ENCODE measurements at places on chromosomes 4 and X.

DNA sequence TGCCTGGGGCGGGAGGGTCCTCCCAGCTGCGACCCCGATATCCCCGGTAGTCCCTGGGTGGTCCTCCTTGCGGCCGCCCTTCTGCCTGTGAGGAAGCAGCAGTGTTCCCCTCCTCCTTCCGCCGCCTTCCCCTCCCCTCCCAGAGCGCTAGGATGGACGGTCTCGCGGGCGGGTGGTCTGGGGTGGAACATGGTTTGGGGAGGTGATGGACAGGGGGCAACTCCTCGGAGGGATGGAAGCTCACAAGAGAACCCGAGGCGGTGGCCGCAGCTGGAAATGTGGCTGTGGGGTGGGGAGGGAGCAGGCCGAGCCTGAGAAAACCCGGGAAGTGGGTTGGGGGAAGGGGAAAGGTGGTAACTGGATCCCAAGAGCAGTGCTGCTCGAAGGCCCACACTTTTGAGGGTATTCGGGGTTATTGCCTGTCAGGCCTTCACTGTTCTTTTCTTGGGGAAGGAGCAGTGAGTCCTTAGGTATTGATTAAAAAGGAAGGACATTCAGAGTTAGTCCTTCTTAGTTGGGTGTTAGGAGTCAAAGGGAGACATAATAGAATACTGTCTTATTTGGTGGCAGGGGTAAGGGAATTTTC is 581 bp downstream of the UBE2K start:
- peak; percentile 28 for DNase-seq

DNA sequence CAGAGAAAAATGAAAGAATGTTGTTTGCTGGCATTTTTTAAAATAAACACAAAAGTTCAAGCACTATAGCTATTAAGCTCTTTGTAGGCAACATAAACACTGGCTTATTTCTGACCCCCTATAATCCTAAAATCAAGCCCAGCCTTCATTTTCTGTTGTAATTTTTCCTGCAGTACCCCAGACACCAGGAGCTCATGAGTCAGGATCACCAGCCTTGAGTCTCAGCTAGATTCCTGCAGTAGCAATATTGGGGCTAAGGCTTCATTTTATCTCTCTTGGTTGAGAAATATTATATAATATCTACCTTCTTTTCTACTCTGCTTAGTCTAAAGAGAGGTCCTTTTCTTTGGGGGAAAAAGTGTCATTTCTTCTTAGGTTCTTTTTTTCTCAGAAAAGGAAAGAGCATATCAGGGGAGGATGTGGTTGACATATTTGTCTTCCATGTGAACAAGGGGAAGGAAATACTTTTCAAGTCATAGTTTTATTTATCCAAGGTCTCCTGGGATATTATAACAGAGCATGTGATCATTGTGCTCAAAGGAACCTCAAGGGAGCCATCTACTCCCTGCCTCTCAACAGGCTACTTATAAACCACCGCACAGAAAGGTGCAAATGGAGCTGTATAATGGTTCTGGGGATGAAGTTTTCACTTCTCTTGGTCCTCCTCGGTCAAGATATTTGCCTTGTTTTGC is 678.3 kb upstream of the NR3C2 start:
- DNase-seq, result no peak

- no peak for DNase-seq
These were observed 197.3 kb upstream of the LNX1 start for GRCh38 chr4:53788621-53789020.

DNA sequence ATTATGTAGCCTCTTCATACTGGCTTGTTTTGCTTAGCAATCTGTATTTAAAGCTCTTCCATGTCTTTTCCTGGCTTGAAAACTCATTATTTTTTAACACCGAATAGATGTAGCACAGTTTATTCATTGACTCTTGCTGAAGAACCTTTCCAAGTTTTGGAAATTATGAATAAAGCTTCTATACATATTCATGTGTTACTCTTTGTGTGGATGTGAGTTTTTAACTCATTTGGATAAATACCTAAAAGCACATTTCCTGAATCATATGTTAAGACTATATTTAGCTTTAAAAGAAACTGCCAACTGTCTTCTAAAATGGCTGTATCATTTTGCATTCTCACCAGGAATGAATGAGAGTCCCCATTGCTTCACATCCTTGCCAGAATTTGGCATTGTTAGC is 2061.7 kb upstream of the AGA start:
- DNase-seq, result no peak

- DNase-seq, result no peak
These were observed 98.3 kb upstream of the ANKRD50 start for GRCh38 chr4:124810827-124811226.

- DNase-seq, result no peak
These were observed 131.9 kb upstream of the USP9X start for GRCh38 chrX:40953369-40953768.

DNA sequence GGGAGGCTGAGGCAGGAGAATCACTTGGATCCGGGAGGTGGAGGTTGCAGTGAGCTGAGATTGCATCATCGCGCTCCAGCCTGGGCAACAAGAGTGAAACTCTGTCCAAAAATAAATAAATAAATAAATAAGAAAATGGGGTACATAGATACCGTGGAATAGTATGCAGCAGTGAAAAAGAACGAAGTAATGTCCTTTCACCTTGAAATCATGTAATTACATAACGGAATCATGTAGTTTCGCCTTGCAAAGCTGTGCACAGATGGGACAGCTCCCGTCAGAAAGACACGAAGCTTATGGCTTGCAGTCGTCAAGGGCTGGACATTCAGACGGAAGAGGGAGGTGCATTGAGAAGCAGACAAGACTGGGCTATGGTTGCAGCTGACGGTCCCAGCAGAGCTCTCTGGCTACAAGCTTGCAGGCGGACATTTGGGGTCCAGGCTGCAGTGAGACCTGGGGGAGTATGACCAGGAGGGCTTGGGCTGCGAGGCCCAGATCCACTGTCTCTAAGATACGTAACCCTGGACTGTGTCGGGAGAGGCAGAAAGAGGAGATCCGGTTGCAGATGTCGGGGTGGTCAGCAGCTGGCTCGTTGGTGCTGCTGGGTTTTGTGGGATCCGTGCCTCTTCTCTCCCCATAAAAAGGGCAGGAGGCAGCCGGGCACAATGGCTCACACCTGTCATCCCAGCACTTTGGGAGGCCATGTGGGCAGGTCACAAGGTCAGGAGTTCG is 6.2 kb upstream of the P2RY8 start:
- no peak for DNase-seq

DNA sequence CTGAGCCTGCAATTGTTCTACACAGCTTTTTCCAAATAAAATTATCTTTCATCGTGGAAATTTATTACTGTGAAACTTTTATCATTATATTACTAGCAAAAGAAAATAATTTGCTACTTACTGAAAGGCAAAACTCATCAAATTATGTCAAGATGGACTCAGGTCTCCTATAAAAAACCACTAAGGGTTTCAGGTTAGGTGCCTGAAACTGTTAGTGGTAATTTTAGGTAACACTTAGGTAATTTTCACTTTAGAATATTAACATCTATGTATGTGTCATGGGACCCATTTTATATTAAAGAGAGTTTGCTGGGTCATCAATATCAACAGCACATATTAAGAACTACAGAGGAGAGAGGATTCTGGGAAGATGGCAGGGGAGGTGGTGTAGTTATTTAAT is 651.5 kb downstream of the CENPC start:
- DNase-seq, result no peak

DNA sequence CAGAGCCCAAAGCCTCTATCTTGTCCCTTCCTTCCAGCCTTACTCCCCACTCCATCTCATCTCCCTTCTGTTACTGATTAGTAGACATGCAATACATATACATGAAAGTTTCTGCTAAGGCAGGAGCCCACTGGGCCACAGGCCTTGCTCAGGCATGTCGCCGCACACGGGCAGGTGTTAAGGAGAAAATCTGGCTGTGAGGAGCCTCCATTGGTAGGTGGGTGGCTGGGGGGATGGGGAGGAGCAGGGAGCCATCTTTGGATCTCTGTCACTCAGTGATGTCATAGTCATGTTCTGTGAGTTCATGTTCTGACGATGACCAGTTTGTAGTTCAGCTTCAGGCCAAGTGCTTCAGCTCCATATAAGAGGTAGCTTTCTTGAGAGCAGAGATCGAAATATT is 2.9 kb upstream of the HMGB3 start:
- no peak for DNase-seq

DNA sequence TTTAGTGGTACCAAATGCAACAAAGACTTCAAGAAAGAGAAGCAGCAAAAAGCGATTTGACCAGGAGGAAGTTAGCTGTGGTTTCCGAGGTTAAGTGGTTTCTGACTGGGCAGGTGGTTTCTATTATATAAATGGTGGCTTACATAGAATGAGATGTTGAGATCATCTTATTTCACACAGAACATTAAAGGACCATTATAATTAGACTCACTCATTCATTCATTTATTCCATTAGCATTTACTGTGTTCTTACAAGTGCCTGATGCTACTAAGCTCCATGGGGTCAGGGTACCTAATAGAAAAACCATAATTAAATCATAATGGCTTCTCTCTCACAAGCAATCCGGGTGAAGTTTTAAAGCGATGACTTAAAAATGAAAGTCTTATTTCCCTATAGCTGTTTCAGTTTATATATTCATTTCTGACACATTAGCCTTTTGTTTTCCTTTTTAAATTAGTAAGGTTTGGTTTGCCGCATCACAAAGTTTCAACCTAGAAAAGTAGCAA is 10.6 kb downstream of the TSPAN6 start:
- no peak for DNase-seq

GRCh38 chr4:185211035-185211434 is 1.6 kb downstream of the SNX25 start:
- no peak for DNase-seq

DNA sequence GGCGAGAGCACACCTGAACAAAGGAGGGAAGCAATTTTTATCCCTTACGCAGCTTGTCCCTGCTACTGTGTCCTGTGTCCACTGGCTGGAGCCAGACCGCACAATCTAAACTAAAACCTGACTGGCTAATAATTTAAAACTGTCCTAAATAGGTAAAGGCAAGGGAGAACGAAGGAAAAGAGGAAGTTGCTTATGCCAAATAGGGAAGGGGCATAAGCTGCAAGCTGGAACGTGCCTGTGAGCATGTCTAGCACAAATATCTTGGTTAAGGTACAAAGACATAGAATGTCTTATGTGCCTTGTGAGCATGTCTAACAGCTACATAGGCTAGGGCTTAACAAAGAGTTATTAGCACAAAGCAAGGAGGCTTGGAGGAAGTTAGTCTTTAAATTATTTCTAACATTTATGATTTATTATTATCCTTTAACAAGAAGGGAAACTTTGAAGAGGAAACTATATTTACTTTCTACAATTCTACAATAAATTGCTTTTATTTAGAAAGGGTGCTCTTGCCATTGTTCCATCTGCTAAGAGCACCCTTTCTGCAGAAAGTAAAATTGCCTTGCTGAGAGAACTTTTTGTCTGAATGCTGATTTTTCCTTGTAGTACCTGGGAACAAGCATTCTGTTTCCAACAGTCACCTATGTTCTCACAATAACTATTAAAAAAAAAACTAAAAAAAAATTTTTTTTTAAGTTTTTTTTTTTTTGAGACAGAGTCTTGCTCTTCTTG is 80.6 kb upstream of the CBR4 start:
- no peak for DNase-seq

GRCh38 chr4:152106113-152106763 is 345.4 kb upstream of the GATB start:
- DNase-seq, result peak; percentile 50

GRCh38 chrX:55867708-55868107 is 150.2 kb downstream of the RRAGB start:
- no peak for DNase-seq

DNA sequence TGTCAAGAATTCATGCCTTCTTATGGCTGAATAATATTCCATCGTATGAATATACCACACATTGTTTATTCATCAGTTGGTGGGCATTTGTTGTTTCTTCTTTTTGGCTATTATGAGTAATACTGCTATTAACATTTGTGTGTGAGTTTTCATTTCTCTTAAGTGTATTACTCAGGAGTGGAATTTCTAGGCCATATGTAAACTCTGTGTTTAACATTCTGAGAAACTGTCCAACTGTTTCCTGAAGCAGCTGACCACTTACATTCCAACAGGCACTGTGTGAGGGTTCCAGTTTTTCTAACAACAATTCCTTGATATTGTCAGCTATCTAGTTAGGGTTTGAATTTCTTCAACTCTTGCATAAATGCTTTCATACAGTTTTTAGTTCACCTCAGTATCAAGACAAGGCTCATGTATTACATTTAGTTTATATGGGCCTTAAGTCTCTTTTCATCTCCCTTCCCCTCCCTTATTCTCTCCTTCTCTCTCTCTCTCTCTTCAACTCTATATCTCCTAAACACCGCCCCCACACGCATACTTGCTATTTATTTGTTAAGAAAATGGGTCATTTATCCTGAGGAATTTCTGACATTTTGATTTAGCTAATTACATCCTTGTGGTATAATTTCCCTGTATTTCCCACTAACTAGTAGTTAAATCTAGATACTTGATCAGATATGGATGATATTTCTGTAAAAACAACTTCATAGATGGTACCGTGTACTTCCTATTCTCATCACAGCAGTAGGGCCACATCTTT is 77.4 kb downstream of the WDR19 start:
- DNase-seq, result no peak

DNA sequence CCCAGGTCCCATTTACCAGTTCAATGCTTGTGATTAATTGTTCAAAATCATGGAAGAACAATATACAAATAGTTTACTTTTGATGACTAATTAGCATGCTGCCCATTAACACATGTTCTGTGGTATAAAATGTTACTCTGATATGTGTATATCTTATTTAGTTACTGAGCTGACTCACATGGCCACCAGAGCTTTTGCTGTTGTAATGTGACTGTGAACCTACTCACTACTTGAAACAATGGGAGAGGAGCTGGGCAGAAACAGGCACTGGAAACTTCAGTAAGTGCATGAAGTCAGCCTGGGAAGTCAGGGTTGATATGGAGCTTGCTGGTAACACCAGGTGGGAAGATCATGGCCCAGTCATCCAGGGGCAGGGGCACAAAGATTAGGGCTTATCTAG is 72.7 kb upstream of the MAD2L1 start:
- DNase-seq, result no peak

DNA sequence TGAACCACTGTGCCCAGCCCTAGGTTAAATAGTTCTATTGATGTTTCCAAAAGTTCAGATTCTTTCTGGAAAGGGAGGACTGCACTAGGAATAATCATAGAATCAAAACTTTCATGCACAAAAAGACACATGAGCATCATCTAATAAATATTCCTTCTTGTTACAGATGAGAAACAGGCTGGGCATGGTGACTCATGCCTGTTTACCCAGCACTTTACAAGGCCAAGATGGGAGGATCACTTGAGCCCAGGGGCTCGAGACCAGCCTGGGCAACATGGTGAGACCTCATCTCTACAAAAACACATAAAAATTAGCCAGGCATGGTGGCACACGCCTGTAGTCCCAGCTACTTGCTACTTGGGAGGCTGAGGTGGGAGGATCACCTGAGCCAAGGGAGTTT is 27.7 kb downstream of the LARP7 start:
- DNase-seq, result no peak

GRCh38 chr4:153232768-153233167 is 28.5 kb downstream of the TRIM2 start:
- DNase-seq, result no peak

GRCh38 chr4:16118090-16118489 is 34.3 kb upstream of the PROM1 start:
- DNase-seq, result no peak

GRCh38 chr4:26279446-26279845 is 41.4 kb upstream of the RBPJ start:
- DNase-seq, result no peak

GRCh38 chr4:13872155-13872554 is 244.6 kb upstream of the BOD1L1 start:
- no peak for DNase-seq
